ENCODE measurements at places on chromosomes 5 and 9. TPM values are rescaled to one million over a fixed set of nuclear protein-coding genes. Genes with fewer than 3 reads are reported as not detected.

TTC23L gene
- not detected for total RNA-seq

CDKN2B gene
- 4.0 TPM for total RNA-seq

SNCB gene
- not detected for total RNA-seq

SLC45A2 gene
- 0.14 TPM for total RNA-seq

WWC1 gene
- not detected for total RNA-seq

HBEGF gene
- total RNA-seq: 7.6 TPM

MLANA gene
- not detected for total RNA-seq

GABRA1 gene
- total RNA-seq: not detected

GMCL2 gene
- total RNA-seq: not detected

KCNV2 gene
- not detected for total RNA-seq

LVRN gene
- 0.05 TPM for total RNA-seq

FOXD4L4 gene
- 0.23 TPM for total RNA-seq

ZNF366 gene
- total RNA-seq: not detected

CCNJL gene
- not detected for total RNA-seq

ROPN1L gene
- total RNA-seq: 3.7 TPM

ZFP37 gene
- total RNA-seq: 0.32 TPM

F2RL1 gene
- total RNA-seq: 0.07 TPM

PHF24 gene
- not detected for total RNA-seq

CORO2A gene
- total RNA-seq: 3.2 TPM

SETX gene
- 63.9 TPM for total RNA-seq

PAPPA gene
- not detected for total RNA-seq

FAM169A gene
- total RNA-seq: 1.8 TPM

SLC6A3 gene
- total RNA-seq: 0.41 TPM
